ENCODE measurements at places on chromosomes 5 and 9. TPM values are rescaled to one million over a fixed set of nuclear protein-coding genes. Genes with fewer than 3 reads are reported as not detected.

Gene GKAP1
- 4.2 TPM for total RNA-seq

Gene MAMDC2
- not detected for total RNA-seq

Gene CDK7
- total RNA-seq, result 47.0 TPM

- peaks cover 14% of the 10 kb centered on the region for H3K4me1 ChIP-seq
- no peak overlapping the region for H3K27ac ChIP-seq
- peaks cover 15% of the 10 kb centered on the region for H3K27me3 ChIP-seq
- no peaks in the 10 kb centered on the region for H3K36me3 ChIP-seq
Observed at GRCh38 chr5:73093943-73094342, 26.4 kb upstream of the TMEM171 start.

DNA sequence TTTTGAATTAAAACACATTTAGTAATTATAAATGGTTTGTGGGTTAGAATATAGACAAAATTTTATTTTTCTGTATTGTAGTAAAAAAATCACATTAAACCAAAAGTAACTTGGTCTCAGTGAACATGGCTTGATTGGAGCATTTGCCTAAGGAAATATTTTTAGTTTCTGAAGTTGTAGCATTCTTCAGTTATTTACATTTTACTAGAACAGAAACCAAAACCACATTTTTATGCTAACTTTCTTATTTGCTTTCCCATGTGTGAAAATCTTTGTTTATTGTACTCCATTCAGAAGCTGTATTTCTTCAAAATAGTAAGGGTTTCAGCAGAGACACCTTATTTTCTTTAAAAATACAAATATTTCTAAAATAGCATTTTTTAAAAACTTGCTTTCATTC is 129.9 kb downstream of the SGCD start:
- no peak for DNase-seq
- H3K36me3 ChIP-seq, result no peaks in the 10 kb centered on the region
- no peak overlapping the region for H3K4me3 ChIP-seq
- no peak overlapping the region for H3K27ac ChIP-seq
- no peaks in the 10 kb centered on the region for H3K4me1 ChIP-seq
- H3K27me3 ChIP-seq, result peaks cover 12% of the 10 kb centered on the region

Data from activated CD4-positive, alpha-beta T cell treated with anti-CD3 and anti-CD28 coated beads for 36 hours (primary cell).